Fibroblast of skin of scalp (primary cell): ENCODE measurements at places on chromosomes 1 and 21.

DNA sequence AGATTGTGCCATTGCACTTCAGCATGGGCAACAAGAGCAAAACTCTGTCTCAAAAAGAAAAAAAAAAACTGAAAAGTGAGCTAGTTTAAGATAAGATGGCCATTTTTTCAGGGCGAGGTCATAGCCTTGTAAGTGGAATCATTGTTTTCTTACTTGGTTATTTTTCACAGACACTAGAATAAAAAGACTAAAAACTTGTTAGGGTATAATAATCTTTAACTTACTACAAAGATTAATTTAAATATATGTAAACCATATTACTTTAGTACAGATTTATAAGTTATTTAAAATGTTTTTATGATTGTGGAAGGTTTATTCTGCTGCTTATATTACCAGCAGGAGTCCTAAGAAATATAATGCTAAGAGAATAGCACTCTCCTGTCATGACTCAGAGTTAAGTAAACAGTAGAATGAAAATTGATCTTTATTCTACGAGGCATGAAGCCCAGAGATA is 23.5 kb downstream of the ANGPTL1 start:
- peak; percentile 63 for DNase-seq

DNA sequence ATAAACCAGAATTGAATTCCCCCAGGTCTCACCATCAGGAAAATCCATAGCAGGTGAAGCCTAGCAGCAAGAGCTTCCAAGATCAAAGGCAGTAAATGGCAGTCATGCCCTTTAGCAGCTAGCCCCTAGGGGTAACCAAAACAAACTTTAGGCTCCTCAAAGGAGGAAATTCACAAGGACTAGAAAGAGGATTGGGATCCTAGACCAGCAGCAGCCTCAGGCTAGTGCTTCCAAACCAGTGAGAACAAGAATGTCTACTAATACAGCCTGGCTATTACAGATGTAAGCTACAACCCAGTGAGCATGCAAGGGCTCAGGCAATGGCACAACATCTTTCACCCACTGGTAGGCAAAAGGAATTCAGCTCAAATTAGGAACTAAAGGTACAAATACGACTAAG is 11.1 kb upstream of the RIMKLA start:
- DNase-seq, result no peak

DNA sequence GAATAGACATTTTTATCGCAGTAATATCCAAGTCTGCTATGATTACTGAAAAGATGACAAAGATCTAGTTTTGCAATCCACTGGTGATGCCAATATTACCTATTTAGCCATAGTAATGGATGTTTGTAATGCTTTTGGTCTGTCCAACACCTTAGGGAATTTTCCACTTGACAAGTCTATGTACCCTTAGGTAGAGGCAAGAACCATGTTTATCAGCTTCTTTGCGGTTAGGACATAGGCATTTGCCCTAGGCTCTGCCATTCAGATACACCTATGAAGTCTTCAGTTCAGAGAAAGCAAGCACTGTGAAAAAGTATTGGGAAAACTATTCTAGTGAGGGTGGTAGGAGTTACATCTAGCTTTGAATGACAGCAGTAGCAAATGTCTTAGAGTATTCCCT is 40.2 kb upstream of the SLC35D1 start:
- DNase-seq, result no peak

GRCh38 chr21:25390701-25391100 is 216.6 kb downstream of the MRPL39 start:
- DNase-seq, result no peak

DNA sequence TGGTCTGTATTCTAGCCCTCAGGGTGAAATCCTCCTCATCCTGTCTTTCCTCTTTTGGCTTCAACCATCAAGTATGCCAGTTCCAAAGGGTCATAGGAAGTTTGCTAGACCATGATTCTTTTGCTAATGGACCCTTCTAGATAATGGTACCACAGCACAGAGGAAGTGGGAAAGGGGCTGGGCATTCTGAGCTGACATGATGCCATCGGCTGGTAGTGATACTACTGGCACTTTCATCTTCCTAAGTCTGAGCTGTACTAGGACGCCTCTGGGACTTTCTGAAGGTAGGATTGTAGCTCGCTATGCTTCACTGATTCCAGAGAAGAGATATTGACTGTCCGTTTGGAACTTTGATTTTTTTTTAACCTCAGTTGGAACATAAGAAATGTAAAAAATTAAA is 11.4 kb downstream of the FASLG start:
- no peak for DNase-seq

GRCh38 chr1:243596431-243597062 is 253.5 kb downstream of the AKT3 start:
- peak; percentile 90 for DNase-seq

DNA sequence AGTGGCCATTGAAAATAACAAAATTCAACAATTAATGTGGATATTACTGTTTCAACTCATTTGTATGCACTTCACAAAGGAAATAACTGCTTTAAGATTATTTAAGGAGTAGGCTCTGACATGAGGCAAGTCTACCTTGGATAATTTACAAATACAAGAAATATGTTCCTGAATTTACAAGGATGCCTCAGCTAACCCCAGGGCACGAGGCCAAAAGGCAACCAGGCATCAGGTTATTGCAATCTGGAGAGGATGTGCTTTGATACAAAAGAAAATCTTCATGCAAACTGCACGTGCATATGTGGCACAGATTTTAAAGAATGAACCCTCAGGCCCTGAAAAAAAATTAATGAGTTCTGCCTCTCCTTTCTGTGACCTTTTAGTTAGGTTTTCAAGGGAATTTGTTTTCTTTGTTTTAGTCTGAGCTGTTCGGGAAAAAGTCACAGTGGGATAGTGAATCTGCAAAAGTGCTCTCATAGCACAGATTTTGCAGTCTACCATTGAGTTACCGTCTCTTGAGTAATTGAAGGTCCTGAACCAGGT is 1304.2 kb upstream of the ADGRL4 start:
- no peak for DNase-seq

GRCh38 chr21:45613396-45613795 is 30.1 kb upstream of the PCBP3 start:
- DNase-seq, result no peak

GRCh38 chr1:183106746-183107145 is 79.3 kb upstream of the LAMC2 start:
- DNase-seq, result no peak

DNA sequence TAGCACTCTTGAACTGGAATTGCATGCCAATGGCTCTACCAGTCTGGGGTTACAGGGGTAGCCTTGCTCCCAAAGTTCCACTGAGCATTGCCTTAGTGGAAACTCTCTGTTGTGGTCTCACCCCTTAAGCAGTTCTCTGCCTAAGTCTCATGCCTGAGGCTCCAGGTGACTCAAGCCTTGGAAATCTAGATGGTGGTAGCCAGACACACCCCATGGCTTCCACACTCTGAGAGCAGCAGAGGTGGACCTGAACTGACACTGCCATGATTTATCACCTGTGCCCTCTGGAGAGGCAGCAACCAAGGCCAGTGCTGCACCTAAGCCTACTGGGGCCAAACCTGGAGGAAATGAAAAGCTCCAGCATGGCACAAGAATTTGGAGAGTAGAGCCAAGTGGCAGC is 285.7 kb upstream of the PKN2 start:
- DNase-seq, result no peak

GRCh38 chr1:236948381-236948780 is 55.9 kb downstream of the MT1HL1 start:
- no peak for DNase-seq

GRCh38 chr1:20830378-20830777 is 43.3 kb upstream of the HP1BP3 start:
- no peak for DNase-seq

DNA sequence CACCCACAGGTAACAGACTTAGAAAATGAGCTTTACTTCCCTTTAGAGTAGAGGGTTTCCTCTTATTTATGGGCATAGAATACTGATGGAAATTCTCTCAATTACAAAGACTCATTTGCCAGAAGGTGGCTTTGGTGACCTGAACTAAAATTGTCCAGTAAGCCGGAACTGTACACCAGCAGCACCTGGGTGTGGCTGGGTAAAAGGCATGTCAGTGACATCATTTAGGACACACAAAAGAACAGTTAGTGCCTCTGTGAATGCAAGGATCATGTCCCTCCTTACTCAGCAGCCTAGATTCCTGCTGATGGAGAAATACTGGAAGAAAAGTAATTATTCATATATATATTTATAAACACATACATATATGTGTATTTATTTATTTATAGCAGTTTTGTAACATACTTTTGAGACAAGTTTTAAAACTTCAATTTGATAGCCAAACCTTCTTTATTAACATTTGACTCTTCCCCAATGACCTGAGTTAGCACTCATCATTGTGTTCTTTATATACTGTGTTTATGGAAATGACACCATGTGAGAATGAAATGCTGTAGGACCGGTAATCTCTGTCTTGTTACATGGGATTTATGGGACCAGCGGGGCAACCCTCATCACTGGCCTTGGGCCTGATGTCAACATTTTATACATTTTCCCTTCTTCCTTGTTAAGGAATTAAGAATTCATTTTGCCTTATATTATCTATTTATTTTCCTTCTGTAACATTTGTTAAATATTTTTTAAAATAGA is 274.4 kb downstream of the BRINP2 start:
- DNase-seq, result no peak
